Activated T-cell treated with anti-CD3 and anti-CD28 coated beads, Interleukin-2, amount 50 U/mL, for 24 hours (primary cell): ENCODE measurements at places on chromosomes 7 and 10.

GRCh38 chr7:85897967-85898366, 711.1 kb upstream of the SEMA3D start:
- H3K4me3 ChIP-seq: no peak overlapping the region
- H3K27ac ChIP-seq: no peak overlapping the region

- no peak for DNase-seq
- no peaks in the 10 kb centered on the region for H3K4me1 ChIP-seq
- no peak overlapping the region for H3K4me3 ChIP-seq
- no peaks in the 10 kb centered on the region for H3K27me3 ChIP-seq
- H3K36me3 ChIP-seq: peaks cover 10% of the 10 kb centered on the region
- H3K27ac ChIP-seq: no peak overlapping the region
These were observed 75.9 kb downstream of the HIBADH start for GRCh38 chr7:27586825-27587224.

- no peak overlapping the region for H3K4me3 ChIP-seq
- peaks cover 5% of the 10 kb centered on the region for H3K4me1 ChIP-seq
- H3K27me3 ChIP-seq: no peaks in the 10 kb centered on the region
- no peak for DNase-seq
- H3K27ac ChIP-seq: no peak overlapping the region
These were observed 40.2 kb downstream of the C10orf105 start for GRCh38 chr10:71679425-71679824.

DNA sequence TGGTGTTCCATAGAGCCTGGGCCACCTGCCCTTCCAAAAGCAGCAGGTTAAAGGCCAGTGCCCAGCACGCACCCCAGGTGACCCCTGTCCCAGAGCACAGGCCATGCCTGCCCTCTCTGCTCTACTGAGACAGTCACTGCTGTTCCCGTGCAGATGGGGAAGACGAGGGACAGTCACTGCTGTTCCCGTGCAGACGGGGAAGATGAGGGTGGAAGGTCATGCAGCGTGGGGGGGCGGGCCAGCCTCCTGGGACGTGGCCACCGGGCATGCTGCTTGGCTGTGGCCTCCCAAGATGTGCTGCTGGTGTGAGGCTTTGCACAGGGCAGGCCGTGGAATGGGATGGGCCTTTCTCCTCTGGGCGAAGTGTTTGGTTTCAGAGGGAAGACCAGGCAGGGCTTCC, 18.4 kb downstream of the LRRC27 start:
- peaks cover 3% of the 10 kb centered on the region for H3K36me3 ChIP-seq
- no peak overlapping the region for H3K4me3 ChIP-seq
- peaks cover 2% of the 10 kb centered on the region for H3K4me1 ChIP-seq
- DNase-seq: no peak
- no peaks in the 10 kb centered on the region for H3K27me3 ChIP-seq
- no peak overlapping the region for H3K27ac ChIP-seq

DNA sequence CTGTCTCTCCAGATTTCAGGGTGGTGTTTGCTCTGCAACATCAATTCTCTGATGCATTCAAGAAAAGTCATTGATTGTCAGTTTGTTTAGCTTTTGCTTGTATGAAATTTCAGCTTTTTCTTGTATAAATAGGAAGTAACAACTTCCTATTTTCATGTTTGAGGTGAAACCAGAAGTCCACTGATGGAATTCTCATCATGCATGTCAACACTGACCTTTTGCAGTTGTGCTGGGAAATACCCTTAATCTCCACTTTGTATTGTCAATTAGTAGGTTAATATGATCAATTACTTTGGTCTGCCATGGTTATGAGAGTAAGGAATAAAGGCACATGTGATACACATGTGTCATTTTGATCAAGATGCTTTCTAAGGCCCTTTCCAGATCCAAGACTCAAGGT, 208.8 kb upstream of the HPS1 start:
- no peaks in the 10 kb centered on the region for H3K36me3 ChIP-seq
- no peak overlapping the region for H3K27ac ChIP-seq
- DNase-seq: no peak
- H3K4me3 ChIP-seq: no peak overlapping the region
- peaks cover 21% of the 10 kb centered on the region for H3K27me3 ChIP-seq
- no peaks in the 10 kb centered on the region for H3K4me1 ChIP-seq

- peaks cover 70% of the 10 kb centered on the region for H3K4me1 ChIP-seq
- H3K36me3 ChIP-seq: peaks cover 73% of the 10 kb centered on the region
- H3K27me3 ChIP-seq: peaks cover 4% of the 10 kb centered on the region
- peak overlapping the region; percentile 98 for H3K4me3 ChIP-seq
- H3K27ac ChIP-seq: peak overlapping the region; percentile 98
- peak; percentile 60 for DNase-seq
These were observed 2.6 kb downstream of the TMEM243 start for GRCh38 chr7:87216701-87217508.

DNA sequence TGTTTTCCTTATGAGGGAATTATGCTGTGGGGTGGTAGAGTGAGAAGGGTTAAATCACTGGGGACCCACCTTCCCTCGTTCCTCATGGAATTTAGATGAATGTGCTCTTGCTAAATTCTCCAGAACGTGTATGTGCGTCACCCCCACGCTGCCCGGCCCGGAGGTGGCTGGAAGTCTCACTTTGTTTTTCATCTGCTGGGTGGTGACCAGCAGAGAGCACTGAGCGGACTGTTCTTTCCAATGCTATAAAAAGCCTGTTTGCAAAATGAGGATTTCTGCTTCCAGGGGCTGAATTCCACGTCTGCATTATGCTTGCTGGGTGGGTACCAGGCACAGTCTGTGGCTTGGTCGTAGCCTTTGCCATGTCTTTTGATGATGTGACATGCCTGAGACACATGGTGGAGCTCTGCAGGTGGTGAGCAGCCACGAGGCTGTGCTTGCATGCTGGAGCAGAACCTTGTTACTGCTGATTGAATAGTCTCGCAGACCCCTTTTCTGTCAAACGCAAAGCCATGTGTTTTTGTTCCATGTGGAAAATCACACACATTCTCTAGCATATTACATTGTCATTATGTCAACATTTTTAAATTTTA, 31.9 kb upstream of the INSYN2A start:
- H3K27me3 ChIP-seq: peaks cover 3% of the 10 kb centered on the region
- H3K27ac ChIP-seq: no peak overlapping the region
- DNase-seq: no peak
- no peak overlapping the region for H3K4me3 ChIP-seq
- no peaks in the 10 kb centered on the region for H3K36me3 ChIP-seq

DNA sequence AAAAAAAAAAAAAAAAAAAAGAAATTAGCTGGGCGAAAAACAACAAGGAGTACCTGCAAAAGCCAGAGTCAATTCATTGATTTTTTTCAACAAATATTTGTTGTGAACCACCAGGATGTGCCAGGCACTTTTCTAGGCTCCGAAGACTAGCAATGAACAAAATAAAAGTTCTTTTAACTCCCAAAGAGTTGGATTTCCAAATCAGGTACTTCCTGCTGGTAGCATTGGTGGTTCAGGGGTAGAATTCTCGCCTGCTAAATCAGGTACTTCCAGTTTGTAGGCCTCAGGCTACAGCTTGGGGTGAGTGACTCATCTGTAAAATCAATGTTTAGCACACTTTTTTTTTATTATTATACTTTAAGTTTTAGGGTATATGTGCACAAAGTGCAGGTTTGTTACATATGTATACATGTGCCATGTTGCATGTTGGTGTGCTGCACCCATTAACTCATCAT, 10.9 kb downstream of the PPA1 start:
- H3K36me3 ChIP-seq: peaks cover 76% of the 10 kb centered on the region
- no peaks in the 10 kb centered on the region for H3K27me3 ChIP-seq
- H3K4me1 ChIP-seq: peaks cover 48% of the 10 kb centered on the region

DNA sequence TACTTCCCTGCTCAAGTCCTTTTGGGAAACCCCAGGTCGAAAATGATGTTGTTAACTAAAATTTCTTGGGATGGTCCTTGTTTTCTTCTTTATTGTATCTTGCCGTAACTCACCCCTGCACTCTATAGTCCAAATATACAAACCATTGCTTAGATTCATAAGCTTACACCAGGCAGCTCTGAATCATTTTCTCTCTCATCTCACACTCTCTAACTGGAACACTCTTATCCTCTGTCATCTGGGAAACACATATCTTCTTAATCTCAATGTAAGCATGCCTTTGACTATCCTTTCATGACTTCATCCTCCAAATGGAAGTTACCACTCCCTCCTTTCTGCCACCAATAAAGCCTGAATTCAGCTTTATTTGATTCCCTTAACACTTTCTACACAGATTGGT, 175.8 kb upstream of the ANK3 start:
- H3K27ac ChIP-seq: peak overlapping the region; percentile 73
- H3K4me3 ChIP-seq: no peak overlapping the region
- no peak for DNase-seq
- H3K27me3 ChIP-seq: no peaks in the 10 kb centered on the region
- H3K4me1 ChIP-seq: peaks cover 70% of the 10 kb centered on the region
- peaks cover 61% of the 10 kb centered on the region for H3K36me3 ChIP-seq

GRCh38 chr10:16674147-16674703, 143.0 kb downstream of the RSU1 start:
- no peaks in the 10 kb centered on the region for H3K4me1 ChIP-seq
- H3K4me3 ChIP-seq: no peak overlapping the region
- no peak overlapping the region for H3K27ac ChIP-seq
- H3K36me3 ChIP-seq: peaks cover 67% of the 10 kb centered on the region
- no peak for DNase-seq

- H3K36me3 ChIP-seq: no peaks in the 10 kb centered on the region
- peaks cover 63% of the 10 kb centered on the region for H3K27me3 ChIP-seq
- DNase-seq: no peak
- no peak overlapping the region for H3K27ac ChIP-seq
These were observed 9.5 kb upstream of the ASAH2 start for GRCh38 chr10:50260791-50261281.

GRCh38 chr10:102753718-102754117, 10.0 kb downstream of the WBP1L start:
- no peaks in the 10 kb centered on the region for H3K27me3 ChIP-seq
- H3K4me1 ChIP-seq: peaks cover 47% of the 10 kb centered on the region
- H3K4me3 ChIP-seq: no peak overlapping the region
- peak overlapping the region; percentile 5 for H3K27ac ChIP-seq
- peaks cover 12% of the 10 kb centered on the region for H3K36me3 ChIP-seq
- DNase-seq: no peak

GRCh38 chr7:124387056-124387455, 354.2 kb upstream of the TMEM229A start:
- H3K36me3 ChIP-seq: no peaks in the 10 kb centered on the region
- H3K27ac ChIP-seq: no peak overlapping the region
- H3K27me3 ChIP-seq: no peaks in the 10 kb centered on the region
- no peak for DNase-seq

DNA sequence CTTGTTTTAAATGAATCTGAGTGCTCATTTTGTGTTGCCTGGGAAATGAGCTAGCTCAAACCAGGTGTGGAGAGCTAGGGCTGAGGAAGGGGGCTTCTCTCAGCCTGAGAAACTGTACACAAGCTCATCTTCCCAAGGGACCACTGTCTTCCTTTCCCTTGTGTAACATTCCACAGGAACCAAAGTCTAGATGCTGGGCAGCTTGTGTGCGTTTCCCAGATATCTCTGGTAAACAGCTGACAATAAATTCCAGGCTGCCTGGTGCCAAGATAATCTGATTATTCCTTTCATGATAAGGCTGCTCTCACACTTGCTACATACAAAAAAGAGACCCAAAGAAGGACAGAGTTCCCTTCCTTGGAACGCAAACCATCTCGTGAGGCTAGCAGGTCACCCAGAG, 33.1 kb upstream of the MKLN1 start:
- DNase-seq: no peak
- H3K4me1 ChIP-seq: no peaks in the 10 kb centered on the region
- no peak overlapping the region for H3K27ac ChIP-seq
- H3K27me3 ChIP-seq: no peaks in the 10 kb centered on the region
- H3K4me3 ChIP-seq: no peak overlapping the region

GRCh38 chr10:124896751-124897150, 45.2 kb upstream of the ZRANB1 start:
- H3K27me3 ChIP-seq: peaks cover 23% of the 10 kb centered on the region
- no peaks in the 10 kb centered on the region for H3K4me1 ChIP-seq

- H3K27me3 ChIP-seq: peaks cover 3% of the 10 kb centered on the region
- no peak for DNase-seq
- H3K27ac ChIP-seq: peak overlapping the region; percentile 28
- no peaks in the 10 kb centered on the region for H3K36me3 ChIP-seq
- peaks cover 55% of the 10 kb centered on the region for H3K4me1 ChIP-seq
These were observed 69.0 kb upstream of the PRKCQ start for GRCh38 chr10:6648894-6649720.

GRCh38 chr7:133638857-133639256, 386.0 kb downstream of the EXOC4 start:
- H3K27ac ChIP-seq: no peak overlapping the region
- H3K4me3 ChIP-seq: no peak overlapping the region
- H3K36me3 ChIP-seq: peaks cover 16% of the 10 kb centered on the region
- H3K4me1 ChIP-seq: no peaks in the 10 kb centered on the region
- no peak for DNase-seq

DNA sequence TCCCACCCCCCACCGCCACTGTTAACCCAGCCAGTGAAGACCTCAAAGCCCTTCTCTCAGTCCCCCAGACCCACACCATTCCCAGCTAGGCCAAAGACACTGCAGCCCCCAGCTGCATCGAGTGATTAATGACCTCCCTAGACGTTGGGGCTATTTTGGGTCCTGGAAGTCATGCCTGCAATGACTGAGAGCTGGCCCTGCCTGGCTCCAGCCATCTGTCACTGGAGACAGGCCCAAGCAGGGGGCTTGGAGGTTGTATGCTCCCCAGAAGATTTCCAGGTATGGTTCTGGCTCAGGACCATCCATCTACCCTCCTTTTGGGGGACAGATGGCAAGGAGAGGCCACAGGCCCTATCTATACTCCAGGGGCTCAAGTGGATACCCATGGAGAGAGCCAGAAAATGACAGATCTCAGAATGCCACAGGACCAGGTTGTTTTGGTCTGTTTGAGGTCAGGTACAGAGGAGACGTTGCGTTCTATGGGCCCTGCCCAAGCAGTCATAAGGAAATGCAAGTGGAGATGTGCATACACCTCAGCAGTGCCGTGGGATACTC, 5.1 kb downstream of the KCNIP2 start:
- DNase-seq: no peak
- peaks cover 15% of the 10 kb centered on the region for H3K27me3 ChIP-seq
- peaks cover 66% of the 10 kb centered on the region for H3K4me1 ChIP-seq
- H3K4me3 ChIP-seq: no peak overlapping the region
- H3K27ac ChIP-seq: no peak overlapping the region
- no peaks in the 10 kb centered on the region for H3K36me3 ChIP-seq

DNA sequence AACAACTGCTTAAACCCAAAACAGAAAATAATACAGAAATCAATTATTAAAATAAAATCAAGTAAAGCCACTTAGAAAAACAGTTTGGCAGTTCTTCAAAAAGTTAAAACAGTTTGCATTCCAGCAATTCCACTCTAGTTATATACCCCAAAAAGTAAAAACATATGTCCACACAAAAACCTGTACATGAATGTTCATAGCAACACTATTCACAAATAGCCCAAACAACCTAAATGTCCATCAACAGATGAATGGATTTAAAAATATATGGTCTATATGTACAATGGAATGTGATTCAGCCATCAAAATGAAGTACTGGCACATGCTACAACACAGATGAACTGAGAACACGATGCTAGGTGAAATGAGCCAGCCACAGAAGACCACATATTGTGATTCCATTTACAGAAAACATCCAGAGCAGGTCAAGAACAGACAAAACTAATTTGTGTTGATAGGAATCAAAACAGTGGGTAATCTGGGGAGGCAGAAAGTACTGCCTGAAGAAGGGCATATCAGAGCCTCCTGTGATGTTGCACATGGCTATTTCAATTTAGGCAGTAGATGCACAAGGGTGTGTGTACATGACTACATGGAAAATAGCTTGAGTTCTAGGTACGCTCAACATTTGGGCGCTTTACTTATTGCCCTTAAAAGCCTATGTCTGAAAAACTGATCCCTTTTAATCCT, 66.3 kb downstream of the CYTH3 start:
- DNase-seq: no peak
- no peaks in the 10 kb centered on the region for H3K27me3 ChIP-seq
- no peaks in the 10 kb centered on the region for H3K36me3 ChIP-seq
- no peak overlapping the region for H3K27ac ChIP-seq

- no peaks in the 10 kb centered on the region for H3K27me3 ChIP-seq
- no peak overlapping the region for H3K4me3 ChIP-seq
- H3K27ac ChIP-seq: no peak overlapping the region
- H3K4me1 ChIP-seq: peaks cover 77% of the 10 kb centered on the region
These were observed 5.9 kb downstream of the VPS41 start for GRCh38 chr7:38903057-38903456.
